ENCODE measurements at places on chromosomes 2 and 18.

GRCh38 chr2:230217424-230217823, 2.4 kb downstream of the SP110 start:
- no peak for DNase-seq

DNA sequence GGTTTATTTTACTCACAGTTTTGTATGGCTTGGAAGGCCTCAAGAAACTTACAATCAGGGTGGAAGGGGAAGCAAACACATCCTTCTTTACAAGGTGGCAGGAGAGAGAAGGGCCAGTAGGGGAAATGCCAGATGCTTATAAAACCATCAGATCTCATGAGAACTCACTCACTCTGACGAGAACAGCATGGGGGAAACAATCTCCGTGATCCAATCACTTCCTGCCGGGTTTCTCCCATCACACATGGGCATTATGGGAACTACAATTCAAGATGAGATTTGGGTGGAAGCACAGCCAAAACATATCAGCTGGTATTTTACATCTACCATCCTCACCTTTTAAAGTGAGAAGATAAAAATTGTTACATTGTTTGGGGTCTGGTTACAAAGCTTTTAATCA, 427.9 kb upstream of the CDH7 start:
- no peak for DNase-seq

DNA sequence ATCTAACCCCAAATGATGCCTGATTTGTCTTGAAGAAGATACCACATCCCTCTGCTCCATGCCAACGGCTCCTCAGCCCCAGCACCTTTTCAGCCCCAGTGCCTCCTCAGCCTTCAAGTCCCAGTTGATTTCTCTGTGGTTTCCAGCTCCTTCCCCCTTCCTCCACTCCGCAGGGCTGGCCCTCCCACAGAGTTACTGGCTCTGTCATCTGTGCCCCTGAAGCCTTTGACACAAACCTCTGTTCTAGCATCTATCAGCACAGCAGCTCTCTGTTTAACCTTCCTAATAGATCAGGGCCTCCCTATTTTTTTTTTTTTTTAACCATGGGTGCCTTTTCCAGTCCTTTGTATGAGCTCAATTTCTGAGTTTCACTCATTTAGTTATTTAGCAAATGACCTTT, 201.3 kb upstream of the CXCR4 start:
- no peak for DNase-seq

- peak; percentile 44 for DNase-seq
These were observed 59.6 kb downstream of the SP110 start for GRCh38 chr2:230160112-230160660.

- no peak for DNase-seq
These were observed 312.2 kb downstream of the SLC4A3 start for GRCh38 chr2:219939647-219940046.

- DNase-seq: no peak
These were observed 17.3 kb downstream of the PFN4 start for GRCh38 chr2:24105816-24106215.

GRCh38 chr18:13039806-13040205, 48.6 kb downstream of the CEP192 start:
- DNase-seq: no peak

DNA sequence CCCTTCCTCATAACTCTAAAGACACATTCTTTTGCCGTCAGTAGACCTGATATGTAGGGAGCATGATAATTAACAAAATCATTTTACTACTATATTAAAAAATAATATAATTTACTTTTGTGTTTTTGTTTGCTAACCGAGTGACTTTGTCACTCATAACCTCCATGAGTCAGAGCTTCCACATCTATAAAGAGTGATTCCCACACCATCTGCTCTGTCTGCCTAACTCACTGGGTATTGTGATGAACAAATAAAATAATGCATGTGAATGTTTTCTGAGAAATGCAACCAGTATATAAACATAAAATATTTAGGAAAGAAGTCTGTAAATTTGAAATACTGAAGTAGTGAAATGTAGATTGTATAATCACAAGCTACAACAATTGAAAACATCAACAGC, 123.4 kb upstream of the DSEL start:
- DNase-seq: no peak

DNA sequence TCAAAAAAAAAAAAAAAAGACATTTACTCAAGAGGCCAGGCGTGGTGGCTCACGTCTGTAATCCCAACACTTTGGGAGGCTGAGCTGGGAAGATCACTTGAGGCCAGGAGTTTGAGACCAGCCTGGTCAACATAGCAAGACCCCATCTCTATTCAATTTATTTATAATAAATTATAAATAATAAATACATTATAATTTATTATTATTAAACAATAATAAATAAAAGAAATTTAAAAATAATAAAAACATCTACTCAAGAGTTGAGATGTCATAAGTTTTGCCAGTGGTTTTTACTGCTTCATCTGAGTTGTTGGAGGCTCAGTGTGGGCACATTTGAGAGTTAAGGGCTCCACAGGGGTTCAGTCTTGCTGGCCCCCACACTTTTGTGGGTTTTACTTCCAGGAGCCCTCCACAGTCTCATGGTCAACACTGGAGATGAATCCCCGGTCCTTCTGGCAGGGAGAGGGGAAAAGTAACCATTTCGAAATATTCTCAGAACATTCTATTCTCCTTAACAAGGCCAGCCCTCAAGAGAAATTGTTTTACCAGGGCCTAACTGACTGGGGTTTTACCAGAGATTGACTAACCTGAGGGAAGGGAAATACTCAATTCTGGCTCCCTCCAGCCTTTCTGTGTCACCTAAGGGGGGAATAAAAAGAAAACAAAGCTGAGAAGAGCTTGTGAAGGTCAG, 51.6 kb upstream of the NCOA1 start:
- DNase-seq: no peak

GRCh38 chr2:227161947-227162346, 2.1 kb downstream of the COL4A4 start:
- no peak for DNase-seq

GRCh38 chr18:46668135-46668534, 11.1 kb upstream of the LOXHD1 start:
- no peak for DNase-seq

DNA sequence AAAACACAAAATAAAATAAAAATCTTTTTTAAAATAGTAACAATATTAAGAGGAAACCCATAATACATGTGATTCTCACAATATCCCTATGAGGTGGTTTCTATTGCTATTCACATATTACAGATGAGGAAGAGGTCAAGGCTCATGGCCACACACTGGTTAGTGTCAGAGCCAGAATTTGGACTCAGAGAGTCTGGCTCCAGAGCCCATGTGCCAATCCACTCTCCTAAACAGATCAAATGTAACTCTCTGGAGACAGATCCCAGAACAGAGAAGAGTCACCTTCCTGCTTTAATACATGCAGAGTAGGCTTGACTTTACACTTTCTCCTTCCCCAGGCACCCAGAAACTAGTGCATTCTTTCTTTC, 10.1 kb upstream of the SLC11A1 start:
- DNase-seq: no peak

GRCh38 chr18:4433717-4434116, 21.4 kb downstream of the DLGAP1 start:
- DNase-seq: no peak

DNA sequence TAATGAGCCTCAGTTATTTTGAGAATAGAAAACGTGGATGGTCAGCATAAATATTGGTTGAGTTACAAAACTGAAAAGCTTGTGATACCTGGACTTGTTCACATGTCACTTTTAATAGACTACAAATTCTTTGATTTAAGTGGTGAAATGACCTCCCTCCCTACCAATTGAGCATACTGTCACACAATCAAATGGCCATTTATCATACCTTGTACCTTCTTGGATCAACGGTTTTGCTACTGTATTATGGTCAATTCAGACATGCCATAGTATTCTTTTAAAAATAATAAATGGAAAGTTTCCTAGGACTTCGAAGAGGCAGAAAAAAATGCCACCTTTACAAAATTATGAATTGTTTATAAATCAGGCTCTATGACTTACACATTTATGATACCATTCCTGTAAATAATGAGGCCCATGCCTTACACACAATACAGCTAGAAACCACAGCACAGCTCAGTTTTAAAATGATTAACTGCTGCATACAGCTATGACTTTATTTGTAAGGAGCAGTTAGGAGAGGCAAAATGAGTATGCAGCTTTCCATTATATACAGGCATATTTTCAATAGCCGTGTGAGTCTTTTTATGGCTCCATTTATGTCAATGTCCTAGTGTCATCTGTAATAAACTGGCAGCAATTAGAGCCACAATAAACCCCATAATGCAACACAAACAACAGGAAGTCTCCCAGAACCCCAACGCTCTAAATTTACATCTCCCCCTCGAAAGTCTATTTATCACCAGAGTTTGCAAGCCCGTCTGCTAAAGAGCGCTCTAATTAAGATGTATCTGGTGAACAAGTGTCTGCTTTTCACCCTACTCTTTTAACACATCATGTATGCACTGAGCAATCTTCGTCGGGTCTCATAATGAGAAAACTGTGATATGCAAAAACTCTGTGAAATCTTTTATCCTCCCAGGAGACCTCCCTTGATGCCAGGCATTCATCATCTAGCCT, 176.1 kb downstream of the ZNF521 start:
- DNase-seq: no peak

DNA sequence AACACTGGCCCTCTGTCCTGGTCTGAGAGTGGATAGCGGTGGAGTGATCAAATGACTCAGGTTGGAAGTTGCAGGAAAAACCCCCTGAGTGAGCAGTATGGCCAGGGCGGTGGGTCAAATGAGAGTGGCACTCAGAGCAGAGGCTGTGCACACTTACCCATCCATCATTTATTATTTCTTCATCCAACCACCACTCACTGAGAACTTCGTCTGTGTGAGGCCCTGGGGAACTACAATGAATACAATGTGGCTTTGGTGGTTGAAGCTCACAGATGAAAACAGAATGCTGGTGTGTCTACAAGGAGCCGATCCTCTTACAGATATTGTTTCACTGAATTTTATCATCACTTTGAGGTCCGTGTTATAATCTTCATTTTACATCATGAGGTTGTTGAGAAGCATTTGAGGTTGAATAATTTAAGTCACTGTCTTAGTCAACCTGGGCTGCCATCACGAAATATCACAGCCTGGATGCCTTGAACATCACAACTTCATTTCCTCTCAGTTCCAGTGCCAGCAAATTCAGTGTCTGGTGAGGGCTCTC, 73.4 kb upstream of the ID2 start:
- no peak for DNase-seq

DNA sequence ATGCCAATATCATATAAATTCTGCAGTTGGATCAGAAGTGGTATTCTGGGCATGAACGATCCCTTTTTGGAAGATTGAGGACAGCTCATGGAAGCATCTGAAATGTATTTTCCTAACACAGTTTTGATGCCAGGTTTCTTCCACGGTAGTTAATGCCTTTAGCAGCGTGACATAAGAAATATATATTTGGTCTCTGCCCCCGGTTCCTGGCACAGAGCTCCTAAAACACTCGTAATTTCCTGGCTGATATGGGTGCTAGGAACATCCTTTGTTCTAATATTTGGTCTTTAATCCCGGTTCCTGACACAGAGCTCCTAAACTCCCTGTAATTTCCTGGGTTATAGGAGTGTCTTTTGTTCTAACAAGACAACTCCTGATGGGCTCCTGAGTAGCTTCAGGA, 8.2 kb upstream of the CABLES1 start:
- DNase-seq: no peak
